GM23338 (cell line): ENCODE measurements at places on chromosomes 2 and 18. TPM values are rescaled to one million over a fixed set of nuclear protein-coding genes. Genes with fewer than 3 reads are reported as not detected.

The FN1 gene
- 76.7 and 79.6 TPM in 2 replicates for polyA plus RNA-seq

The GCA gene
- 52.0 and 62.7 TPM in 2 replicates for polyA plus RNA-seq

The PAX8 gene
- 0.32 and 0.43 TPM in 2 replicates for polyA plus RNA-seq

The TMEM178A gene
- polyA plus RNA-seq, result 9.7 and 10.3 TPM in 2 replicates

The GPR45 gene
- 0.26 TPM in 1 of 2 replicates, not detected in the other for polyA plus RNA-seq

The INHBB gene
- 0.16 TPM in 1 of 2 replicates, not detected in the other for polyA plus RNA-seq

The RRM2 gene
- 84.3 and 108 TPM in 2 replicates for polyA plus RNA-seq

The C1D gene
- polyA plus RNA-seq, result 36.6 and 39.7 TPM in 2 replicates

The BCL11A gene
- 72.5 and 77.6 TPM in 2 replicates for polyA plus RNA-seq

The KCNF1 gene
- polyA plus RNA-seq, result 0.11 and 0.19 TPM in 2 replicates

The C1QL2 gene
- 0.56 and 0.87 TPM in 2 replicates for polyA plus RNA-seq

The ARHGAP25 gene
- polyA plus RNA-seq, result 1.9 and 2.0 TPM in 2 replicates

The SERPINB2 gene
- not detected in 2 replicates for polyA plus RNA-seq

The ZSWIM2 gene
- not detected in 2 replicates for polyA plus RNA-seq

The SLC4A5 gene
- polyA plus RNA-seq, result 0.50 and 0.70 TPM in 2 replicates

The FBXO41 gene
- 3.1 and 3.5 TPM in 2 replicates for polyA plus RNA-seq

The RDH14 gene
- polyA plus RNA-seq, result 40.6 and 41.7 TPM in 2 replicates

The DSG1 gene
- polyA plus RNA-seq, result not detected in 2 replicates

The LHCGR gene
- 0.54 and 0.66 TPM in 2 replicates for polyA plus RNA-seq
